Naive thymus-derived CD8-positive, alpha-beta T cell (primary cell): ENCODE measurements at places on chromosomes 4 and X.

- H3K4me1 ChIP-seq = peaks cover 44% of the 10 kb centered on the region
- no peak overlapping the region for H3K27ac ChIP-seq
- H3K36me3 ChIP-seq = peaks cover 3% of the 10 kb centered on the region
- H3K27me3 ChIP-seq = peaks cover 44% of the 10 kb centered on the region
- DNase-seq = no peak
Measured at GRCh38 chr4:112523008-112523721, 7.2 kb upstream of the NEUROG2 start.

GRCh38 chr4:130703211-130703935, 1607.4 kb downstream of the C4orf33 start:
- H3K27me3 ChIP-seq = no peaks in the 10 kb centered on the region
- DNase-seq = no peak
- H3K4me3 ChIP-seq = no peak overlapping the region

DNA sequence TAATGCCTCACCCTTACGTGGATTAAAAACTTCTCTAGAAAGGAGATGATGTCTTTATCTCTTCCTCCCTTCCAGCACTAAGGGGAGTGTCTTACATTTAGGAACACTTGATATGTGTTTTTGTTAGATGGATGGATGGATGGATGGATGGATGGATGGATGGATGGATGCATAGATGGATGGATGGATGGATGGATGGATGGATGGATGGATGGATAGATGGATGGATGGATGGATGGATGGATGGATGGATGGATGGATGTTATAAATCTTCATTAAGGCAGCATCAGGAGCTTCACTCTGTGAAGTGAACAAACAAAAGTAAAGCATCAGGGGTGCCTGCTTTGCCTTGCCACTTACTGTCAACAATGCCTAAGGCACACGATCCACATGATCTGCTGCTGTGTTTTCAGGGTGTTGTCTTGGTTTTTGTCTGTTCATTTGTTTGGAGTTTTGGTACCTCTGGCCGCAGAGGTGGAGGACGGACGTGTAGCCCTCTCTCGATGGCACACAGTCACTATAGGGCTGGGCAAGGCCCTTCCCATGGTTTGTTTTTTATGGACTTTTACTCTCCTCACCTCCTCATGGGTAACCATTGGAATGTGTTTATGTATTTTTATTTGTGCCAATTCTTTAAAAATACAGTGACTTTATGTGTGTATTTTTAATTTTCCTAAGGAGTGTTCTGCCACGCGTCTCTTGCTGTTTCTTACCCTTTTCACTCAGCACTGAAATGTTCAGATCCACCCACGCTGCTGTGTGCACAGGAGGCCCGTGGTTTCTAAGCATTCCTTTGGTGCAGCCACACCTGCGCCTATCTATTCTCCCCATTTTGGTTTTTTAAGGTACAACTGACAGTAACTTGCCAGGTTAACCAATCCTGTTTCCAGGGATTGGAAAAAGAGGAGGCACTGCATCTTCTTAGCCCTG, 91.8 kb upstream of the ENPP6 start:
- H3K27ac ChIP-seq = peak overlapping the region; percentile 69
- peaks cover 3% of the 10 kb centered on the region for H3K36me3 ChIP-seq
- H3K4me1 ChIP-seq = peaks cover 40% of the 10 kb centered on the region
- H3K4me3 ChIP-seq = no peak overlapping the region
- H3K27me3 ChIP-seq = no peaks in the 10 kb centered on the region
- DNase-seq = no peak

DNA sequence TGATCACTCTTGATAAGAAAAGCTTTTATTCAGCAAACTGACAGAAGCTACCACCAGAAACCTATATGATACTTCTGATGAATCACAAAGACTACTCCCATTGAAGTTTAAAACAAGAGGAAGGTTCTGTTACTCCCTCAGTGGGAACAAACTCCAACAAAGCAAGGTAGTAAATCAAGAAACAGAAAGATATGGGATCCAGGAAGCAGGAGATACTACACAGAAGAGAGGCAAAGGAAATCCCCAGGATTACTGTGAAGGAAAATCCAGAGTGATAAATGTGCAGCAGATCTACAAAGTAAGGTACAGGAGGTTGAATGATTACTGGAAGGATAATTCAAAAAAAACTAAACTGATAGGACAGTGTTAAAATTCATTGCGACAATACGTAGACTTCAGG, 222.4 kb downstream of the HHIP start:
- H3K27me3 ChIP-seq = peaks cover 9% of the 10 kb centered on the region
- H3K4me3 ChIP-seq = no peak overlapping the region
- no peaks in the 10 kb centered on the region for H3K4me1 ChIP-seq
- DNase-seq = no peak
- H3K27ac ChIP-seq = no peak overlapping the region

- DNase-seq = no peak
- no peaks in the 10 kb centered on the region for H3K4me1 ChIP-seq
- no peaks in the 10 kb centered on the region for H3K27me3 ChIP-seq
- no peak overlapping the region for H3K4me3 ChIP-seq
- no peak overlapping the region for H3K27ac ChIP-seq
Measured at GRCh38 chrX:40844471-40844870, 109.1 kb upstream of the MED14 start.

- no peaks in the 10 kb centered on the region for H3K4me1 ChIP-seq
- H3K27me3 ChIP-seq = no peaks in the 10 kb centered on the region
- H3K4me3 ChIP-seq = peak within 1 kb of the TSS; percentile 84
- DNase-seq = peak; percentile 62
- peak within 1 kb of the TSS; percentile 53 for H3K27ac ChIP-seq
Measured at GRCh38 chrX:18354369-18355223, at the start of gene SCML2. Gene SCML2 (minus strand): TSS chrX:18354688. CDS start chrX:18334071, 20,617 bp downstream.

DNA sequence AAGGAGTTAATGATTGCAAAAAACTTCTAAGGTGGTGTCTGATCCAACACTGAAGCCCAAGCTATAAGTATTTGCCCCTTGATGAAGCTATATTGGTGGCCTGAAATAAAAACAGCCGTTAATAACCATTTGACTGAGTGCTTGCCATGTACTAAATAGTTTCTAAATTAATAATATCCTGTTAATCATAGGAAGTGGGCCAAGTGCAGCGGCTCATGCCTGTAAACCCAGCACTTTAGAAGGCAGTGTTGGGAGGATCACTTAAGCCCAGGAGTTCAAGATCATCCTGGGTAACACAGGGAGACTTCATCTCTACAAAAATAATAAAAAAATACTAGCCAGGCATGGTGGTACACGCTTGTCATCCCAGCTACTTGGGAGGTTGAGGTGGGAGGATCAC, 8.3 kb downstream of the NDP start:
- no peaks in the 10 kb centered on the region for H3K4me1 ChIP-seq
- H3K36me3 ChIP-seq = no peaks in the 10 kb centered on the region
- H3K27me3 ChIP-seq = no peaks in the 10 kb centered on the region
- H3K27ac ChIP-seq = no peak overlapping the region
- H3K4me3 ChIP-seq = no peak overlapping the region

GRCh38 chr4:107192601-107193000, 156.5 kb upstream of the DKK2 start:
- no peaks in the 10 kb centered on the region for H3K36me3 ChIP-seq
- no peaks in the 10 kb centered on the region for H3K4me1 ChIP-seq
- H3K4me3 ChIP-seq = no peak overlapping the region
- no peaks in the 10 kb centered on the region for H3K27me3 ChIP-seq
- DNase-seq = no peak
- H3K27ac ChIP-seq = no peak overlapping the region

DNA sequence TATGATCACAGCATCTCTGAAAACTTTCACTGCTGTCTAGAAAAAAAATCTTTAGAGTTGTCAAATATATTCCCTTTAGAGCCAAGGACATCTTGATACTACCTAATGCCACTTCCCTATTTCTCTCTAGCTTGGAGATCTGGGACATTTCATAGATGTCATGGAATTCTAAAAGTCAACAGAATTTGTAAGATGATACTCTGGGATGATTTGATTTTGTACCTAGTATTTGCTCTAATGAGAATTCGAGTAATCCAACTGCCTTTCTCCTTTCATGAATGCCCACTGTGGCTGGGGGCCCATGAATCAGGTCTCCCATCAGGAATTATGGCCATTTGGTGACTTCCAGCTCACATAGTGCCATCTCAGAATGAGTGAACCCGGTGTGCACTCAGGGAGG, 73.2 kb downstream of the NHS start:
- DNase-seq = no peak
- no peaks in the 10 kb centered on the region for H3K36me3 ChIP-seq
- H3K4me3 ChIP-seq = no peak overlapping the region
- H3K27ac ChIP-seq = no peak overlapping the region
- H3K4me1 ChIP-seq = no peaks in the 10 kb centered on the region

DNA sequence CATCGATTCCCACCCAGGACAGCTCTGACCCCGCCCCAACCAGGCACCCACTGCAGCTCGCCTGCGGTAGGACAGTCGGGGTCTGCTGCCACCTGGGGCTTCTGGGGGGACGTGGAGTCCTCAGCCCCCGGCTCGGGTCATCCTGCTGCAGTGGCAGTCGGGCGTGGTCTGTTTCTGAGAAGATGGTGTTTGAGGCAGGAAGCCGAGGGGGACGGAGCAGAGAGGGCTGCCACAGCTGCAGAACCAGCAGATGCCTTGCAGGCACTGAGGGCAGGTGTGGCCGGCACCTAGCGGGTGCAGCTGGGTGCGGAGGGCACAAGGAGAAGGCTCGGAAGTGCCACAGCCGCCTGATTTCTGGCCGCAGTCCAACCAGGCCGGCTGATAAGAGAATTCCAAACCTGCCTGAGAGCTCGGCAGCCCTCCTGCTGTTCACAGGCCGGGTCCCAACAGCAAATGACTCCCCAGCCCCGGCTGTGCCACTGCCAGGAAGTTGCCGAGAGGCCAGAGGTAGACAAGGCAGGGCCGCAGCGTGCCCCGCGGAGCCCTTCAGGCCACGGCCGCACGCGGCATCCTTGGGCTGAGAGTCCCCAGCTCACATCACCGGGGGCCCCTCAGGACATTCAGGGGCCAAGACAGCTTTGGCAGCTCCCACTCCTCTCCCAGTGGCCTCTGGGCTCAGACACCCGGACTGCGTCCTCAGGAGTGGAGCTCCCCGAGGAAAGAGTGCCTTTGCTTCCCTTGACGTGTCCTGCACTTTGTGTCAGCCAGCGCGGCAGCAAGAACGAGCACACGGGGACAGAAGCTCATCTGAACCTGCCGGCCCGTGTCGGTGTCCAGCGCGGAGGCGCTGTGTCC, 9.4 kb upstream of the CPLX1 start:
- no peaks in the 10 kb centered on the region for H3K36me3 ChIP-seq
- H3K4me3 ChIP-seq = no peak overlapping the region
- no peak for DNase-seq

DNA sequence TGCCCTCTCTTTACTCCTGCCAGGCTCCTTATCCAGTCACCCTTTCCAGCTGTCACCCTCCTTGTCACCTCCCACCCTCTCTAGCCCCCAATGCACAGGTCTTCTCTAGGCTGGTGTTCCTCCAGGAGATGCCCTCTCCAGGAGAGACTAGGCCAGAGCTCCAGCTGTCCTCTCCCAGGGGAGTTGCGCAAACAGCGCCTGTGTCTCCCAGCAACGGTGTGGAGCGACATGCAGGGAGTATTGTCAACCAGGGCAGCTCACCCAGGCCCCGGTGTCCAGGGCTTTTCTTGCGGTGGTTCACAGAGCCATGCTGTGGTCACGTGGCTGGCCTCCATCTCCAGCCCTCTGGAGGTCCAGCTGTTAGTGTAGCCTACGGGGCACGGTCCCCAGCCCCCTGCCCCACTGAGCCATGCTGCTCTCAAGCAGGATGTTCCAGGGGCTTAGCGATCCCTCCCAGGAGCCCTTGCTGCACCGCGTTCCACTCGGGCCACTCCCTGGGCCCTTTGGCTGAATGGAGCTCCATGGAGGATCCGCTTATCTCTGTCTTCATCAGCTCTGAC, 34.8 kb downstream of the CCNQ start:
- no peaks in the 10 kb centered on the region for H3K4me1 ChIP-seq
- H3K36me3 ChIP-seq = no peaks in the 10 kb centered on the region
- H3K27ac ChIP-seq = no peak overlapping the region
- H3K27me3 ChIP-seq = no peaks in the 10 kb centered on the region
- DNase-seq = no peak

DNA sequence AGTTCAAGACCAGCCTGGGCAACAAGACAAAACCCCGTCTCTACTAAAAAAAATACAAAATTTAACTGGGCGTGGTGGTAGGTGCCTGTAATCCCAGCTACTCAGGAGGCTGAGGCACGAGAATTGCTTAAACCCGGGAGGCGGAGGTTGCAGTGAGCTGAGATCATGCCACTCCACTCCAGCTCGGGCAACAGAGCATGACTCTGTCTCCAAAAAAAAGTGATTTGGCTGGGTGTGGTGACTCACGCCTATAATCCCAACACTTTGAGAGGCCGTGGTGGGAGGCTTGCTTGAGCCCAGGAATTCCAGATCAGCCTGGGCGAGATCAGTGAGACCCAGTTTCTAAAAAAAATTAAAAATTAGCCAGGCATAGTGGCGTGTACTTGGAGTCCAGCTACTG, 4.1 kb downstream of the OPHN1 start:
- H3K4me1 ChIP-seq = peaks cover 9% of the 10 kb centered on the region
- H3K4me3 ChIP-seq = no peak overlapping the region
- no peak for DNase-seq
- H3K27ac ChIP-seq = no peak overlapping the region
- peaks cover 8% of the 10 kb centered on the region for H3K27me3 ChIP-seq

GRCh38 chrX:154019633-154020528, at the start of gene IRAK1:
Gene IRAK1 (minus strand): TSS chrX:154019902. CDS start chrX:154019812, 90 bp downstream.
- no peaks in the 10 kb centered on the region for H3K36me3 ChIP-seq
- DNase-seq = no peak
- peaks cover 23% of the 10 kb centered on the region for H3K4me1 ChIP-seq

GRCh38 chr4:165048170-165048569, 5.5 kb upstream of the TRIM75 start:
- H3K4me1 ChIP-seq = no peaks in the 10 kb centered on the region
- H3K27me3 ChIP-seq = peaks cover 4% of the 10 kb centered on the region
- H3K4me3 ChIP-seq = no peak overlapping the region
- DNase-seq = no peak

DNA sequence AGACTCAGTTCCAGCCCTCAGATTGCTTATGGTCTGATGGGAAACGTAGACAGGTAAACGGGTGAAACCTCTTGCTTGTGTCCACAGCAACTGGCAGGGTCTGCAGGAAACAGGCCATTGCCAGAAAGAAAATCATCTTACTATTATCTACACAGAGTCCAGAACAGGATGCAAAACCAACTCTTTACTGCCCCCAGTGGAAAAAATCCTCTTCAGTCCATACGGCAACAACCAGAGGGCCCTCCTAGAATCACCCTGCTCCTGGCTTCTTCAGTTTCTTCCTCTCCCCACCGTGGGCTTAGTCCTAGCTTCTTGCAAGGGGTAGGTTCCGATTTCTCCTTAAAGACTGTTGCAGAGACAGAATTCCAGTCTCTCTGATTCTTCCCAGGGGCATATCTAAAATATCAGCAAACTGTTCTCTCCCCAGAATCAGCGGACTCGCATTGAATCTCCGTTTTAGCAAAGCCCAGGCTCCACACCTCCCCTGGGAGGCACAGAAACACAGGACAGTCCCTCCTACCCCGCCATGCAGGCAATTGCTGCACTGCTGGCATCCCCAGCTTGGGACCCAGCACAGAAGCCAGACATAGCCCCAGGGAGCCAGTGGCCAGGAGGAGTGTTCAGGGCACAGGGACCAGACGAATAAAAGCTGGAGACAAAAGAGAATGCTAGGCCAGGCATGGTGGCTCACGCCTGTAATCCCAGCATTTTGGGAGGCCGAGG, 41.0 kb upstream of the SH3RF1 start:
- H3K36me3 ChIP-seq = no peaks in the 10 kb centered on the region
- no peaks in the 10 kb centered on the region for H3K4me1 ChIP-seq
- H3K27me3 ChIP-seq = peaks cover 8% of the 10 kb centered on the region
- H3K27ac ChIP-seq = no peak overlapping the region
- H3K4me3 ChIP-seq = no peak overlapping the region
